NCI-H1694 (cell line): ENCODE measurements at places on chromosomes 2 and 18.
A peak's percentile ranks its signal among the peaks of the same experiment; 100 is the strongest.

DNA sequence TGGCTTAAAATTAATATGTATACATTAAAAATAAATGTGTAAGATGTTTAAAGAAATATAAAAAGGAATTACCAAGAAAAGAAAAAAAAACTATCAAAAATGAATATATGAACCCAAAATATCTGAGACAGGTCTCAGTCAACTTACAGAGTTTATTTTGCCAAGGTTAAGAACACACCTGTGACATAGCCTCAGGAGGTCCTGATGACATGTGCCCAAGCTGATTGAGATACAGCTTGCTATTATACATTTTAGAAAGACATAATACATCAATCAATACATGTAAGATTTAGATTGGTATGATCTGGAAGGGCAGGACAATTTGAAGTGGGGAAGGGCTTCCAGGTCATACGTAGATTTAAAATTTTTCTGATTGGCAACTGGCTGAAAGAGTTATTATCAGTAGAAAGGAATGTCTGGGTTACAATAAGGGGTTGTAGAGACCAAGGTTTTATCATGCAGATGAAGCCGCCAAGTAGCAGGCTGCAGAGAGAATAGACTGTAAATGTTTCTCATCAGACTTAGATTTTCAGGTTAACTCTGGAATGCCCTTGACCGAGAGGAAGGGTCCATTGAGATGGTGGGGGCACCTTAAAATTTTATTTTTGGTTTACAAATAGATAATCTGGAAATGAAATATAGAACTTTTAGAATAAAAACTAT lies 74.7 kb downstream of the EXOC6B start:
- no peak for DNase-seq

DNA sequence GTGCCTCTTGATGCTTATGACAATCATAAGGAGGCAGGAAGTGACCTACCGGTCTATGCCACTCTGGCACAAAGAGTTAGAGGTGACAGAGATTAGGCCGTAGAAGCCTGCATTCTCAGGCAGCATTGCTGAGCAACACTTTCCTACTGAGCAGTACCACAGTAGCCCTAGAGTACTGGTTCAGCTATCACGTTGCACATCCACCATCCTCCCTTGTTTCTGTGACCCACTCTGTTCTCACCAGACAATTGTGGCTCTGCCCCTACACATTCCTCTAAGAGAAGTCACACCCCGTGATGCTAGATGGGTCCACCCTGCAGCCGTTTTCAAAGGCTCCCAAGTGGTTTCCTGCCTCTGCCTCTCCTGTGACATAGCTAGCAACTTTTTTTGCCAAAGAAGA lies 22.6 kb upstream of the SUCLG1 start:
- no peak for DNase-seq

- peak; percentile 92 for DNase-seq
These were observed 2.0 kb downstream of the TMEM169 start for GRCh38 chr2:216083464-216084281.

DNA sequence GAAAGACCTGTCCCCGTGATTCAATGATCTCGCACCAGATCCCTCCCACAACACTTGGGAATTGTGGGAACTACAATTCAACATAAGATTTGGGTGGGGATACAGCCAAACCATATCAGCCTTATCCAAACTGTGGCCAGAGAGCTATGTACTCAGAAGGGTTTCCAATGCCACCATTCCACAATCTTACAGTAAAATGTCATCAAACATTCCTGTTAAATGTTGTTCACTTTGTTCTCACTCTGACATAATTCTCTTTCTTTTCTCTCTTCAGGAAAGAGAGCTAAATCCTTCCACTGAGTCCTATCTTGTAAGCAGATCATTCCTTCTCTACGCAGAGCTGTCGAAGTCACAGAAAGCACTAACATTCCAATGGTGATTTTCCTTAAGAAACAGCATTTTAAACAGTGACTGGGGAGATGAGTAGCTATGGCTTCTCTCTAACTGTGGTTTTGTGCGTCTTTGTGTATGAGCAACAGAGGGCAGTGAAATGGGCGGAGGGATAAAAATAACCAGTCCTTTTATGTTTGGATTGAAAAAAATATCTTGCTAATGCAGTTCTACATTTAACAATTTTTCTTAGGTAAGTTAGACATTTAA lies 684.7 kb downstream of the EPHA4 start:
- DNase-seq, result no peak

GRCh38 chr18:45349019-45349418 lies 266.3 kb upstream of the SLC14A2 start:
- DNase-seq, result no peak

GRCh38 chr18:75066021-75066880 lies 142.7 kb downstream of the PTGR3 start:
- no peak for DNase-seq

GRCh38 chr2:85974390-85974789 lies 85.6 kb upstream of the ST3GAL5 start:
- no peak for DNase-seq

- no peak for DNase-seq
These were observed 22.0 kb upstream of the STPG4 start for GRCh38 chr2:47177043-47177565.

DNA sequence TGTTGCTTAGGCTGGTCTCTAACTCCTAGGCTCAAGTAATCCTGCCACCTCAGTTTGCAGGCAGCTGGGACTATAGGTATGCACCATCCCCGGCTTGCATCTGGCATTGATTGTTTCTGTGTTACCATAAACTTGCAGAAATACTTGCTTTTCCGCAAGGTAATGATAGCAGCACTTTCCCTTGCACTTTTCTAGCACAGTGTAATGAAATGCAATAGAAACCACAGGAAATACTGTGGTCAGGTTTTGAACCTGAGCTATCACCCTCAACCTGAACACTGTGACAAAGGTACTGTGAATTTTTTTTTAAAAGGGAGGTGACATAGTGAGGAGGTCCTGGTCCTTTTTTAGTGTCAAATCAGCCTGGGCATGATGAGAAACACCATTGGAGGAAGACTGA lies 38.3 kb downstream of the DHRS9 start:
- DNase-seq, result no peak

GRCh38 chr2:210474776-210475175 lies 1.8 kb downstream of the LANCL1 start:
- DNase-seq, result no peak

DNA sequence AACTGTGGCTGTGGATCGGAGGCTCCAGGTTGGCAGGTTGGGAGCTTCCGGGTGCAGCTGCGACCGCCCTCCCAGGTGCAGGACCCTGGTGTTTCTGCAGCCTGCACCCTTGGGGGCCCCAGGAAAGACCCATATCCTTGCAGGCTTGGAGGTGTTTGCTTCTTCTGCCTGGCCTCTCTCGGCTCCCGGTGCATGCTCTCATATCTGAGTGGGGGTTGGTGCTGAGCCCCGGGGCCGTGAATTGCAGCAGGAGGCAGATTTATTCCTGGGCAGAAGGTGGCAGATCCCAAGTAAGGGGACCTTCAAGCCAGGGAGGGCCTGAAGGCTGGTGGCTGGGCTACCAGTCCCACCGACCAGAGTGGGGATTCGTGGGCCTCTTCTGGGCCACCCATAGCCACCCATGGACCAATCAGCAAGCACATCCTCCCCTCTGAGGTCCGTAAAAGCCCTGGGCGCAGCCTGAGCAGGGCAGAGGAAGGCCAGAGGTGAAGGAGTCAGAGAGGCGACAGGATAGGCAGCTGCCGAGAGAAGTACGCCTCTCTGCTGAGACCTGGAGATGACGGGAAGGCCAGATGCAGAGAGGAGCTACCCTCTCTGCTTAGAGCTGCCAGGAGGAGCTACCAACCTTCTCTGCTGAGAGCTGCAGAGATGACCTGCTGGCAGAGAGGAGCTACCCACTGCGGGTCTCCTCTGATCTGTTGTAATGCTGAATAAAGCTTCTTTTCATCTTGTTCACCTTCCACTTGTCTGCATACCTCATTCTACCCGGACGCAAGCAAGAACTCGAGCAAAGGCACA lies 1279.0 kb upstream of the LRRTM1 start:
- no peak for DNase-seq

- no peak for DNase-seq
These were observed 1204.0 kb upstream of the ZEB2 start for GRCh38 chr2:145723872-145724271.

DNA sequence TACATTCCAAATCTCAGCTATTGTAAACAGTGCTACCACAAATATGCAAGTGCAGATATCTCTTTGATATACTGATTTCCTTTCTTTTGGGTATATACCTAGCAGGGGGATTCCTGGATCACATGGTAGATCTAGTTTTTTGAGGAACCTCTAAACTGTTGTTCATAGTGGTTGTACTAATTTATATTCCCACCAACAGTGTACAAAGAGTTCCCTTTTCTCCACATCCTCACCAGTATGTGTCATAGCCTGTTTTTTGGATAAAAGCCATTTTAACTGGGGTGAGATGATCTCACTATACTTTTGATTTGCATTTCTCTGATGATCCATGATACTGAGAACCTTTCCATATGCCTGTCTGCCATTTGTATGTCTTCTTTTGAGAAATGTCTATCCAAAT lies 6.3 kb upstream of the CCNT2 start:
- no peak for DNase-seq

GRCh38 chr18:4119127-4119648 lies 335.9 kb downstream of the DLGAP1 start:
- no peak for DNase-seq

GRCh38 chr2:155675920-155676319 lies 656.6 kb downstream of the NR4A2 start:
- no peak for DNase-seq

- DNase-seq, result no peak
These were observed 44.9 kb downstream of the LMAN2L start for GRCh38 chr2:96694816-96695455.

- no peak for DNase-seq
These were observed 190.7 kb downstream of the MTCL1 start for GRCh38 chr18:8895987-8896619.

- DNase-seq, result no peak
These were observed 307.0 kb upstream of the CWC22 start for GRCh38 chr2:180314086-180314485.

DNA sequence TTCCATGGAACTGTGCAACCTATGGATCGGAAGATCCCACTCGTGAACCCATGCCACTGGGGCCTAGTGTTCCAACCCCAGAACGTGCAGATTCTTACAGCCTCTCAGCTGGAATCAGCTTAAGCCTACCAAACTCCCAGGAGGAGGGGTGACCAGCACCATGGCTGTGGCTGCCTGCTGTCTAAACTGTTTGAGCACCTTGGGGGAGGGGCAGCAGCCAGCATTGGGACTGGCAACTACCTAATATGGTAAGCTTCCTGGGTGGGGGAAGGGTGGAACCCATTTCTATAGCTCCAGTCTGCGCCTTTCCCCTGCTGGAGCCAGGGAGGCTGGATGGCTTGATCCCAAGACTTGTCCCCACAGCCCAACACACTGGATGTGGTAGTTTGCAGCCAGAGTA lies 10.7 kb upstream of the POLE4 start:
- no peak for DNase-seq

GRCh38 chr2:119282146-119282995 lies 58.7 kb downstream of the STEAP3 start:
- DNase-seq, result no peak

GRCh38 chr2:29518646-29519337 lies 402.6 kb downstream of the ALK start:
- DNase-seq, result no peak

- no peak for DNase-seq
These were observed 32.0 kb downstream of the CTAGE1 start for GRCh38 chr18:22385718-22386117.

DNA sequence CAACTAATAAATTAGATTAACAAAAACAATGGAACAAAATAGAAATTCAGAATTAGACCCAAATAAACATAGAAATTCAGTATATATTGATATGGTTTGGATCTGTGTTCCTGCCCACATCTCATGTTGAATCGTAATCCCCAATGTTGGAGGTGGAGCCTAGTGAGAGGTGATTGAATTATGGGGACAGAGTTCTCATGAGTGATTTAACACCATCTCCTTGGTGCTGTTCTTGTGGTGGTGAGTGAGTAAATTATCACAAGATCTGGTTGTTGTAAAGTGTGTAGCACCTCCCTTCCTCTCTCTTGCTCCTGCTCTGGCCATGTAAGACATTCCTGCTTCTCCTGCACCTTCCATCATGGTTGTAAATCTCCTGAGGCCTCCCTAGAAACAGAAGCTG lies 16.6 kb upstream of the B4GALT6 start:
- no peak for DNase-seq

DNA sequence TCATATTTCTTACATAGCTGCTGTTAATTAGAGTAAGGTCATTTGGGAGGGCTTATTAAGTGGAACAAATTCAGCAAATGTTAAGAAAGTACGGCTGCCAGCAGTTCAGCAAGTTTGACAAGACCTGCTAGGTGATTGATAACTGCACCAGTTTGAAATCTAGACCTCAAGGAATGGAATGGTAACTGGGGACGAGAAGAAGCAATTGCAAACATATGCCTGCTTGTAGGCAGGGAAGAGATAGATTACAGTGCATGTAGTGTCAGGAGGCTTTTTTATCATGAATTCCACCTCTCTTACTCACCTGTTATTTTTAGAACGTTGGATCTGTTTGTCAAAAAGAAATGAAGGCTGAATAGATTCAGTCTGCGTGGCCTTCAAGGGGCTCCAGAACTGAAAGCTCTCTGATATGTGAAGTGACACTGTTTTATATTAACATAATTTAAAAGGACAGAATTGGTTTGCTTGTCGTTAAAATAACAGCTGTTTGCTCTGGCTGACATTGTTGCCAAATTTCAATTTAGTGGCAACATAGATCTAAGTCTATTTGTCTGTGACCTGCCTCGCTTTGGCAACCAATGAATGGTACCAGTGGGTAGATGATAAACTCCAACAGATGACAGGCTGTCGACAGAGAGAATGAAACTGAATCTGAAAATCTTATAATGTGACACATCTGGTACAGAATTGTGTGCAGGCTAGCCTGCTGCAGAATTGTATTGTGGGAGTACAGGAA lies 199.3 kb downstream of the ZNF407 start:
- peak; percentile 90 for DNase-seq

DNA sequence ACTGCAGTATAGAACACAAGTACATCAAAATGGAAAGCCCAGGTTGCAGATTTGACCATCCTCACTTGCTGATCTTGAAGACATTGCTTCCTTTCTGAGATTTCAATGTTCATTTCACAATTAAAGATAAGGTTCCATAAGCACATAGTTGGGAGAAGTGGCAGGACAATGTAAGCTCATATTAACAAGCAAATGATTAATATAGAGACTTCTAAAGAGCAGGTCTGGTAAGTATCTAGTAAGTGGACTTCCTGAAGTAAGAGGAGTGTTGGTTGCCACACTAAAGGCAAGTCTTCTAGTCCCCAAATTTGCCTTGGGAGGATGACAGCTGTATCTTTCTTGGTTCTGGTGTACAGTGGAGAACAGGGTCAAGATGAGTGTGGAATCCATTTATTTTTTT lies 1.4 kb upstream of the PTPRM start:
- no peak for DNase-seq
